ENCODE measurements at places on chromosomes 3 and 15. TPM values are rescaled to one million over a fixed set of nuclear protein-coding genes. Genes with fewer than 3 reads are reported as not detected.

DNA sequence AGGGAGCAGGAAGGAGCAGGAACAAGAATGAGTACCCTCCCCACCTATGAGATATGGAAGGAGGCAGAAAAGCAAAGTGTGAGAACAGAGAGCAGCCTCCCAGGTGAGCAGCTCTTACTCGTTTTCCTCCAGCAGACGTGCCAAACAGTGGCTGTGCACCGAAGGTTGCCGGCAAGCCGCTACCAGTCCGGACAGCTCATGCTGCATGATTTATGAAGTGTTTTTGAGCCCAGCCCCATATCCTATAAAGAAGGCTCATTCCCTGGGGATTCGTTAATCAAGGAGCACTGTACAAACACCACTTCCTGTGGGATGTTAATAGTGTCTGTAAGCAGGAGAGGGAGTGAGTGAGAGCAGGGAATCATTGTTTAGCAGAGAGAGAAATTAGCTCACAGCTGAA is 118.3 kb upstream of the FOXB1 start:
- no peak overlapping the region for H3K27ac ChIP-seq
- H3K36me3 ChIP-seq: no peaks in the 10 kb centered on the region
- H3K4me3 ChIP-seq: no peak overlapping the region
- H3K4me1 ChIP-seq: peaks cover 14% of the 10 kb centered on the region
- DNase-seq: no peak

- no peak for DNase-seq
- H3K27ac ChIP-seq: no peak overlapping the region
Measured at GRCh38 chr3:127228866-127229265, 35.9 kb downstream of the PRR23E start.

- no peaks in the 10 kb centered on the region for H3K36me3 ChIP-seq
- H3K4me3 ChIP-seq: no peak overlapping the region
- no peaks in the 10 kb centered on the region for H3K27me3 ChIP-seq
- no peak for DNase-seq
- H3K27ac ChIP-seq: no peak overlapping the region
Measured at GRCh38 chr15:78000091-78000926, 77.2 kb downstream of the TBC1D2B start.

DNA sequence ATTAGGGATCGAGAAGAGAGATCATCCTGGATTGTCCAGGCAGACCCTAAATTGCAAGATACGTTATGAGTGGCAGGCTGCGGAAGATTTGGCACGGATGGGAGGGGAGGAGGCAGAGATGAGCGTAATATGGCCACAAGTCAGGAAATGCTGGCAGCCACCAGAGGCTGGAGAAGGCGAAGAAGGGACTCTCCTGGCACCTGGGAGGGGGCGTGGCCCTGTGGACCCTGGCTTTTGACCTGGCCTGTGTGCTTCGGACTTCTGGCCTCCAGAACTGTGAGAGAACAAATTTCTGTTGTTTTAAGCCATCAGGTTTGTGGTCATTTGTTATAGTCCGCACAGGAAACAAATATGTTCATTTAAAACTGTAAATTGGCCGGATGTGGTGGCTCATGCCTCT is 31.9 kb upstream of the IGF1R start:
- H3K36me3 ChIP-seq: no peaks in the 10 kb centered on the region
- H3K27me3 ChIP-seq: no peaks in the 10 kb centered on the region
- H3K4me3 ChIP-seq: no peak overlapping the region

GRCh38 chr15:101456057-101456739 is 33.3 kb downstream of the PCSK6 start:
- no peaks in the 10 kb centered on the region for H3K27me3 ChIP-seq
- no peak overlapping the region for H3K27ac ChIP-seq
- H3K4me1 ChIP-seq: peaks cover 24% of the 10 kb centered on the region
- no peak for DNase-seq
- no peak overlapping the region for H3K4me3 ChIP-seq

- DNase-seq: no peak
- no peaks in the 10 kb centered on the region for H3K27me3 ChIP-seq
- H3K4me1 ChIP-seq: peaks cover 8% of the 10 kb centered on the region
- no peak overlapping the region for H3K27ac ChIP-seq
- H3K4me3 ChIP-seq: no peak overlapping the region
- H3K36me3 ChIP-seq: no peaks in the 10 kb centered on the region
Measured at GRCh38 chr3:45657853-45658252, 31.3 kb upstream of the SACM1L start.

- no peak for DNase-seq
- H3K4me3 ChIP-seq: no peak overlapping the region
- no peaks in the 10 kb centered on the region for H3K36me3 ChIP-seq
- H3K27ac ChIP-seq: no peak overlapping the region
Measured at GRCh38 chr15:38541026-38541425, 23.6 kb downstream of the RASGRP1 start.

GRCh38 chr3:182484682-182485081 is 308.6 kb upstream of the ATP11B start:
- no peak overlapping the region for H3K27ac ChIP-seq
- no peaks in the 10 kb centered on the region for H3K36me3 ChIP-seq
- H3K4me3 ChIP-seq: no peak overlapping the region
- no peaks in the 10 kb centered on the region for H3K4me1 ChIP-seq

GRCh38 chr3:151827816-151828215 is 13.9 kb downstream of the AADAC start:
- H3K27me3 ChIP-seq: no peaks in the 10 kb centered on the region
- H3K36me3 ChIP-seq: no peaks in the 10 kb centered on the region
- no peak for DNase-seq
- H3K4me1 ChIP-seq: no peaks in the 10 kb centered on the region

- peaks cover 35% of the 10 kb centered on the region for H3K4me1 ChIP-seq
- no peak overlapping the region for H3K4me3 ChIP-seq
- H3K27me3 ChIP-seq: no peaks in the 10 kb centered on the region
- no peaks in the 10 kb centered on the region for H3K36me3 ChIP-seq
Measured at GRCh38 chr15:71573599-71573998, 236.8 kb upstream of the NR2E3 start.

DNA sequence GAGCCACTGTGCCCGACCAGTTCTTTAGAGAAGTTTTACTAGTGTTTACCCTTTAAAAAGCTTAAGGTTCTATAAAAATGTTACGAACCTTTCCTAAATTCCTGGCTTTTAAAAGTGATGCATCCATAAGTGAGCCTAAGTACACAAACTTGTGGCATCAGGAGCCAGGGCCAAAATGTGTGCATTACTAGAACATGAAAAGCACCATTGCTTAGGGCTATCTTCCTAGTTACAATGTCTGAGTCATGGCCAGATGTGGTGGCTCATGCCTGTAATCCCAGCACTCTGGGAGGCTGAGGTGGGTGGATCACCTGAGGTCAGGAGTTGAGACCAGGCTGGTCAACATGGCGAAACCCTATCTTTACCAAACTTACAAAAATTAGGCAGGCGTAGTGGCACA is 39.9 kb downstream of the LEO1 start:
- no peaks in the 10 kb centered on the region for H3K27me3 ChIP-seq
- H3K27ac ChIP-seq: no peak overlapping the region
- DNase-seq: no peak
- no peaks in the 10 kb centered on the region for H3K36me3 ChIP-seq

GRCh38 chr15:61146931-61147230 is 82.2 kb downstream of the RORA start:
- no peaks in the 10 kb centered on the region for H3K4me1 ChIP-seq
- no peak for DNase-seq
- H3K27me3 ChIP-seq: no peaks in the 10 kb centered on the region
- no peak overlapping the region for H3K27ac ChIP-seq
- H3K36me3 ChIP-seq: no peaks in the 10 kb centered on the region

Gene CXCR6
- 9.6 TPM for total RNA-seq

Gene KBTBD13
- not detected for total RNA-seq
